ENCODE measurements at places on chromosomes 2 and 18.

- no peak for DNase-seq
Observed at GRCh38 chr2:19911808-19912509, 10.2 kb upstream of the TTC32 start.

GRCh38 chr18:6058941-6059340 is 163.6 kb upstream of the TMEM200C start:
- DNase-seq: no peak

- DNase-seq: no peak
Observed at GRCh38 chr2:27925766-27926472, 35.4 kb downstream of the BABAM2 start.

GRCh38 chr2:158498043-158498748 is 41.4 kb downstream of the PKP4 start:
- DNase-seq: no peak

DNA sequence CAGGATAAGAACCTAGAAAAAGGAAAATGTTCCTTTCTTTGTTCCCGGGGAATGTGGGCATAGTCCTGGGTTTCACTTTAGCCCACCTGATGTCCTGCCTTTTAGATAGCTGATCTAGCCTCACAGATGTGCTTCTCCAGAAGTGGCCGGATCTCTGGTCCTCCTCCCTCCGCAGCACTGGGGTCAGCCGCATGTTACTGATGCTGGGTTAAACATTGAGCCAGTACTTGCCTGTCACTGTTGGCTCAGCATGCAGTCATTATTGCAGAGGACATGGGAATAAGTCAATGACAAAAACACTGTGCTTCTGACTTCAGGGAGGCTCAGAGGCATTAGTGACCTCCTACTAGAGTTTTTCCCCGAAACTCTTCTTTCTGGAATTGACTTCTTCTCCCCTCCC is 27.6 kb downstream of the NCK2 start:
- DNase-seq: no peak

- no peak for DNase-seq
Observed at GRCh38 chr2:152335726-152336118, 748 bp downstream of the FMNL2 start.

GRCh38 chr18:24754583-24755253 is 294.3 kb downstream of the HRH4 start:
- DNase-seq: no peak

DNA sequence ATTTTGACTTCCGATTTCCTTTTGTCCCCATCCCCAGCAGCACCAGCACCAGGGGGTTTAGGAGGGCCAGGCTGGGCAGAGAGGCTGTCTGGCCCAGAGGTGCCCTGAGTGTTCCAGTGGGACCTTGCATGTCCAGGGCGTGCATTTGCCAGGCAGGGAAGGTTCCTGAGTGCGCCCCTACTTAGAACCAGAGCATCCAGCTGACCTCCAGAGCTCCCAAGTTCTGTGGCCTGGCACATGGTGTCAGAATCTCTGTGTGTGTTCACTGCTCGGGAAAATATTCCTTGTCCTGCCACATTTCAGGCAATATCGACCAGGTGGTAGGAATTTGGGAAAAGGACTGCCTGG is 5.5 kb downstream of the SIX3 start:
- no peak for DNase-seq

DNA sequence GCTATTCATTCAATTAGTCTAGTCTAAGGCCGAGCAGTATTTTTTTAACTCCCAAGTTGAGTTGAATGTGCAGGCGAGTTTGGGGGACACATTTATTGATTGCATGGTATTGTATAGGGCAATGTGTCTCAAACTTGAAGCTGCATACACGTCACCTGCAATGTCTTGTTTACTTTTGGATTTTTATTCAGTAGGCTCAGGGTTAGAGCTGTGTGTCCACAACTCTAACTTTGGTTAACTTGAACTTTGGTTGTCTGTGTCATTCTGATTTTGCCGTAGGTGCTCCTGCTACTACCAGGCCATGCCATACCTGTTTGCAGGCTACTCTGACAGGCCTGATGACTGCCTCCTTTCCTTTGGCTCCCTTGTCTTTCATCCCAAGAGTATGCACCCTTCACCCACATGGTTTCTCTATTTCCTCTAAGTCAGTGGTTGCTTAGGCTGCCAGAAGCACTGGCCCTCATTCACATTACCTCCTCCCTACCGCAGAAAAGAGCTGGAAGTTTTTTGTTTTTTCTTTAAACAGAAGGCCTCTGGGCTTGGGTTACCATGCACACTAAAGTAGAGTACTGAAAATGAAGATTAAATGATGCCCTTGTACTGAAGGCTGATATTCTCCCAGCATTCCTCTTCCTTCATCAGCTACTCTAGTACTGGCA is 219.4 kb upstream of the SPOPL start:
- DNase-seq: no peak

DNA sequence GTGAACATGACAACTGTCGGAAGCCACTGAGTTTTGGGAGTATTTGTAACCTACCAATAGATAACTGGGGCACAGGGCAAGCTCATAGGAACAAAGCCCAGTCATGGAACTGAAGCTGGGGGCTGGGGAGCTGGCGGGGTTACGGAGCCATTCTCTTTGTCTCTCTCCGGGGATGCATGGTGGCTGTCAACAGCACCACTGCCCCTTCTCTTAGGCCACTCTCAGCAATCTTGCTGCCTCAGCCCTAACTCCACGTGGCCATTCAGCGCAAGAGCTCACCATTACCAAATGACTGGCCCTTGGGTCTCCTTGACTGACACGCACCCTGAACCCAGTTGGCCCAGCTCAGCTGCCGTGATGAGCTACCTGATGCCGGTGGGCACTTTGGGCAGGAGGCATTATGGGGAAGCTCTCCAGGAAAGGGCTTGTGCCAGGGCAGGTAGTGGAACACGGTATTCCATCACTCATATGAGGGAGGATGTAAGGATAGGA is 33.6 kb upstream of the ODC1 start:
- no peak for DNase-seq

- DNase-seq: no peak
Observed at GRCh38 chr2:154142480-154142879, 270.8 kb downstream of the GALNT13 start.

GRCh38 chr18:11411048-11411447 is 198.3 kb upstream of the SLC35G4 start:
- no peak for DNase-seq

DNA sequence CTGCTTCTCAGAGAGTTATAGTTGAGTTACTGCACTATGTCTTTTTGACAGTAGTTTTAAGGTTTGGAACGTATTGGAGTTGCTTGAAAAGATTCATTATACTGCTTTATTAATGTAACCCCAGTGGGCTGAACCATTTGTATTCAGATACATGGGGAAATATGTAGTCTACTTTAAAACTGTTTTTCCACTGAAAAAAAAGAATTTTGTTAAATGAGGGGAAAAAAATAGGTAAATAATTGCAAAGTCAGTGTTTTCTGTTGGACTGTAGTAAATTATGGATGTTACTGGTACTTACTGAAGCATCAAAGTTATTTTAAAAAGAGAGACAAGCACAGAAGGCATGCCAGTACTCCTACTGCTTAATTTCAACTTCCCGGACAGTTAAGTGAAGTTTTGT is 36.4 kb downstream of the ZC3H15 start:
- no peak for DNase-seq

- DNase-seq: no peak
Observed at GRCh38 chr2:24857746-24858145, 62.3 kb downstream of the ADCY3 start.

DNA sequence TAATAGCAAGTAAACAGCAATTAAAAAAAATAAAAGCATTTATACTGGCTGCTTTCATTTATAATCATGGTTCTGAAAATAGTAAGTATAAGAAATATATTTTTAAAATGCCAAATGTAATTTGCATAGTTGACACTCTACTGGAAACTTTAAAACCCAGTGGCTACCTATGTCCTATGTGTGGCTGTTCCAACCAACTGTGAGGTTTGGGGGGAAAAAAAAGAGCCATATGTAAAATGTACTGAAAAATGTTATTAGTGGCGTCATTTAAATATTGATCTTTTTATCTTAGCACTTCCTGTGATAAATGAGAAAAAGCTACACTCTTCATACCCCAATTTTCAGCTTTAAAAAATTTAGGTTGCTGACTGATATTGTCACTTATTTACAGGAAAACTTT is 270.7 kb downstream of the TCF4 start:
- DNase-seq: no peak

DNA sequence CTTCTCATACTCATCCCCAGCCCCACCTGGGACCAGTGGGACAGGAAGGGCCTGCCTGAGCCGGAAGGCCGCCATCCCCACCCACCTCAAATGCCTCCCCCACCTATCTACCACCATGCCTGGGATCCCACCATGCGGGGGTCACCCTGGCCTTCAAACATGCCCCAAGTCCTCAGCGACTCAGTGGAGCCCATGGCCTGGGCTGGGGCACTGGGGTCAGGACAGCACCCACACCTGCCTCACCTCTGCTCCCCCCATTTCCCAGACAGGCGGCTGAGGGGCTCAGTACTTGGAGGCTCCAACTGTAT is 7.6 kb downstream of the INHBB start:
- DNase-seq: no peak

- DNase-seq: no peak
Observed at GRCh38 chr2:168434146-168434545, 21.9 kb upstream of the CERS6 start.

DNA sequence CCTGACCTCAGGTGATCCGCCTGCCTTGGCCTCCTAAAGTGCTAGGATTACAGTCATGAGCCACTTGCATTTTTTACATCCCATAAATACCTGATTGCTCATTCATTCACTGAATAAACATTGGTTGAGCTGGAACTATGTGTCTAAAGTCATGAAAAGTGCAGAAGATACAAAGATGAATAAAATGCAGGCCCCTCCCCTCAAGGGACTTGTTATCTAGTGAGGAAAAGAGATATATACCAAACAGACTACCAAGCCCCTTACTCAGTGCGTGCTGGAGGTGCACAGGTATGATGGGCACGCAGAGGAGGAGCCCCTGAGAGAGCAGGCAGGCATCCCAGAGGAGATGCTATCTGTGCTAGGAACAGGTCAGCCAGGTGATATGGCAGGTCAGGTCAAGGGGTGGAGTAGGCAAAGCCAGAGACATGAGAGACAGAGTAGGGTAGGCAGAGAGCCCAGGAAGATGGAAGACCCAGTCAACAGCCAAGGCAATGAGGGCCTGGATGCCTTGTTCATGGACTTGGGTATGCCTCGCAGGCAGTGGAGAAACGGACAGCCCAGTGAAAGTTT is 7.7 kb downstream of the FHL2 start:
- DNase-seq: no peak

All from activated T-helper 1 cell treated with Interleukin-2 at 50 U/mL for 16 hours (primary cell).